ENCODE measurements at places on chromosomes 7 and 10.

DNA sequence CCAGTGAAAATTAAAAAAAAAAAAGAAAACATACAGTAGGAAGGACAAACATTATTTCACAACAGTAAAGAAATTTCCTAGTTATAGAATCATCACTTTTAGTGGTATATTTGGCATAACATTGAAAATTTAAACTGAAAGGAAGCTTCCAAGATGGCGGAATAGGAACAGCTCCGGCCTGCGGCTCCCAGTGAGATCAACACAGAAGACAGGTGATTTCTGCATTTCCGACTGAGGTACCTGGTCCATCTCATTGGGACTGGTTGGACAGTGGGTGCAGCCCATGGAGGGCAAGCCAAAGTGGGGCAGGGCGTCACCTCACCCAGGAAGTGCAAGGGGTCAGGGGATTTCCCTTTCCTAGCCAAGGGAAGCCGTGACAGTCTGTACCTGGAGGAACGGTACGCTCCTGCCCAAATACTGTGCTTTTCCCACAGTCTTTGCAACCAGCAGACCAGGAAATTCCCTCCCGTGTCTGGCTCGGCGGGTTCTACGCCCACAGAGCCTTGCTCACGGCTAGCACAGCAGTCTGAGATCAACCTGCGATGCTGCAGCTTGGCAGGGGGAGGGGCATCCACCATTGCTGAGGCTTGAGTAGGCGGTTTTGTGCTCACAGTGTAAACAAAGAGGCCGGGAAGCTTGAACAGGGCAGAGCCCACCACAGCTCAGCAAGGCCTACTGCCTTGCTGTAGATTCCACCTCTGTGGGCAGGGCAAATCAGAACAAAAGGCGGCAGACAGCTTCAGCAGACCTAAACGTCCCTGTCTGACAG, 19.4 kb downstream of the PON3 start:
- DNase-seq, result no peak

DNA sequence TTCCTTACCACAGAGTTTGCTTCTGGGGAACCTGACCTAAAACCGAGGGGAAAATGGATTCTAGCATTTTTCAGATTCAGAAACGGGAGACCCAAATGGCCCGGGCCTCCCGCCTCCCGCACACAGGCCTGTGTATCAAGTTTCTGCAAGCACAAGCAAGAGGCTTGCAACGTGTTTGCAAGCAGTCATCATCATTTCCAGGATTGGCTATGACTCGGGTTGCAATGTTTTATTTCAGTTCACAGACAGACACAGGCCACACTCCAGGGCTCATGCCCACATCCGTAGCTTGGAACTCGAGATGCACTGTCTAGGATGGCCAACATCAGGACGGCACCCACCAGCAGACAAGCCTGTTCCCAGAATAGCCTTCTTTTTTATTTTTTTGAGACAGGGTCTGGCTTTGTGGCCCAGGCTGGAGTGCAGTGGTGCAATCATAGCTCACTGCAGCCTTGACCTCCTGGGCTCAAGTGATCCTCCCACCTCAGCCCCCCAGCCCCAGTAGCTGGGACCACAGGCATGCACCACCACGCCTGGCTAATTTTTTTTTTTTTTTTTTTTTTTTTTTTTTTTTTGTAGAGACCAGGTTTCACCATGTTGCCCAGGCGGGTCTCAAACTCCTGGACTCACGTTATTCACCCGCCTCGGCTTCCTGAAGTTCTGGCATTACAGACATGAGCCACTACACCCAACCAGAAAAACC, 68.1 kb upstream of the FOXK1 start:
- DNase-seq, result no peak

- no peak for DNase-seq
Measured at GRCh38 chr10:5089865-5090264, 4.3 kb upstream of the AKR1C3 start.

- no peak for DNase-seq
Measured at GRCh38 chr7:90298145-90299038, 22.7 kb downstream of the FAM237B start.

DNA sequence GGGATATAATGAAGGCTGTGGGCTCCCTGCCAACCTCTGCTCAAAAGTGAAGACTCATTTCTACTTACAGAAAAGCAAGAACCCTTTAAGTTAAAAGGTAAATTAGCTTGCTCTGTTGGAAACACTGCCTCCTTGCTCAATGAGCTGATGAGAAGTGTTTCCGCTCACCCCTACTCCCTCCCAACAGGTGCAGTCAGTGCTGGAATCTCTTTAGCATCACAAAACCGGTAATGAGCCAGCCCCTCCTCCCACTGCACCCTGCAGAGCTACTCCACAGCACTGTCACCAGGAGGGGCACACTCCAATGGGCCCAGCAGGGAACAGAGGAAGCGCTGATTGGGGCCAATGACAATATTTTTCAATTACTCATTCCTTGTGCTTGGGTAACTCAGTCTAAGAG, 262.5 kb downstream of the TCERG1L start:
- DNase-seq, result no peak

DNA sequence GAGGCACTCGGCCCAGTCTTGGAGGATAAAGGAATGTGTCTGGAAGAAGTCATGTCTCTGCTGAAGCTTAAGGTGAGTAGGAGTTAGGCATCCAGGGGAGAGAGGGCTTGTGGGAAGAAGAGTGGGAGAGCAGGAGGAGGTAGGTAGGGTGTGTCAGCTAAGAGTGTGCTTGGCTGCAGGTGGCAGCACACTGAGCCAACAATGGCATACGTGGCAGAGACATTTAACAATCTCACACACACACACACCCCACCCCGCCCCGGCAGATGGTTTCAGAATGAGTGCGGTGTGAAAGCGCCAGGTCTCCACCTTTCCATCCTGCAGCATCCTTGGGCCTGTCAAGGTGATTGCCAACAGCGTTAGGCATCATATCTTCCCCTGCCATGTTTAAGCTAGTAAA, 11.2 kb upstream of the ARPC1A start:
- DNase-seq, result no peak

DNA sequence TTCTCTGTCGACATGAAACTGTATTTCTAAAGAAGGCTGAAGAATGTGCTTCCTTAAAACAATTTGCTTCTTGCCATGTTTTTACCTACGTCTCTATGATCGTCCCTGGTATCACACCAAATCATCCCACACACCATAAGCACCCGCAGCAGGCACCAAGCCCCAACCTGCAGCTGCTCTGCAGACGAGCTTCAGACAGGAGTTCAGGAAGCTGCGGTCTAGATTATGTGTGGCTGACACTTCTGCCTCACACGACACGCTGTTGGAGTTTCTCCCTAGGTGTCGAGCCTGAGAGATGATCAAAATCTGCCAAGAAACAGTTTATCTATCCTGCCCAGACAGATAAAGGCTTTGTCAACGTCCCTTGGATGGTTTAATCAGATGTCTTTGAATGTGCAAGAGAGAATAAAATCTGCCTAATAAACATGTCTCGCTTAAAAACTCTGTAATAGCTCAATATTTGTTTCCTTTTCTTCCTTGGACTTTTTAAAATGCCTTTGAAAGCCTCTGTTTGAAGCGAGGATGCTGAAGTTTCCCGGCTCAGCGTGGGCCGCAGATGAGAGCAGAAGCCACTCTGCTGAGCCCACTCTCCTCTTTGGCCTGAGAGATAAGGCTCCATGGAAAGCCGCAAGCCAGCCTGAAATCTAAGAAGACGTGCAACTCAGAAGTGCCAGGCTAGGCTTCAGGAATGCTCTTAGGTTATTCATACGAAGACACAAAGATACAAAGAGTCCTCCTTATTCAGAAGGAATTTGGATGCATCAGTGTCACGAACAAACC, 158.3 kb upstream of the PFKP start:
- DNase-seq, result no peak

- DNase-seq, result no peak
Measured at GRCh38 chr7:131502810-131503508, 53.5 kb downstream of the PODXL start.

DNA sequence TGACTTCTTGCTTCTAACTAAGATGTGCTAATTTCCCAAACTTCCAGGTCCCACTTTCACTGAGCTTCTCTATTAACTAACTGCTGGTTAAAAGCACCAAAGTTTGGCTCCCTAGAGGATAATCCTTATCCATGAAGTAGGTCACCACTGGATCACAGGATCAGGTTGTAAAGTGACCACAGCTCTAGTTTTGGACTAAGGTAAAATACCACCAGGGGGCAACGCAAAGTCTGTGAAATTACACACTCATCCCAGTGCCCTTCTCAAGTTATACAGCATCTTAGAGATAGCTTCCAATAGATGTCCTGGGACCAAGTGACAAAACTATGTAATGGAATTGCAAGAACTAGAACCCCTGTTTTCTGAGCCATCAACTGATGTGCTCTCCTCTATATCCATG, 116.4 kb upstream of the ASAH2 start:
- DNase-seq, result no peak

- DNase-seq, result no peak
Measured at GRCh38 chr10:113322843-113323242, 230.0 kb upstream of the HABP2 start.

DNA sequence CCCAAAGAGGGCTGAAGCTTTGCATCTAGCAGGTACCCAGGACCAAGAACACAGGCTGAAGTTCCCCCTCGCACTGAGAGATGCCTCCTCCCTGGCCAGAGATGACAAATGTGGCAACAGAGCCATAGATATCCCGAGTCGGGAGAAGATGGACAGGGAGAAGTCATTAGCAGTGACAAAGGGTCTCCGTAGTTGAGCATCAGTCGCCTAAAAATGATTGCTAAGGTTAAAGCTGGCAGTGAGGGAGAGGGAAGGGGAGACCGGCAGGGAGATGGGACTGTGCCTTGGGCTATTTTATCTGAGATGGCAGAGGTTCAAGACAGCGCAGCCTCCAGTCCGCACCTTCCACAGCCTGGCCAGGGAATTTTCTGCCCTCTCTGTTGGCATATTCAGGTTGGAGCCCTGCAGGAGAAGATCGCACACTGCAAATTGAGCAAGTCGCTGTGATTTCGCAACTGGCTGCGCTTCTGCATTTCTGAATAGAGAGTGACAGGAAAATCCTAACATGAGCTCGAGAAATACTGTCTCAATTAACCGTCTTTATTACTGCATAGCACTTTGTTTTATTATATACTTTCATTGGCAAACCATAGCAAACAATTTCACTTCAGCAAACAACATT, 238.9 kb upstream of the GPR26 start:
- DNase-seq, result no peak

DNA sequence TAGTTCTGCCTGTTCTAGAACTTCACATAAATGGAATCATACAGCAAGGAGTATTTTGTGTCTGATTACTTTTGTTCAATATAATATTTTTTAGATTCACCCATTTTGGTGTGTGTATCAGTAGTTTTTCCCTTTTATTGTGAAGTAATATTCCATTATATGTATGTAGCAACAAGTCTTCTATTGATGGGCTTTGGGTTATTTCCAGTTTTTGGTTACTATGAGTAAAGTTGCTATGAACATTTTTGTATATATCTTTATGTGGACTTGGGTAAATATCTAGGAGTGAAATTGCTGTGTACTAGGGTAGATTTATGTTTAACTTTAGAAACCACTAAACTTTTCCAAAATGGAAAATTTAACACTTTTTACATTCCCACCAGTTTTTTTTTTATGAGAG, 35.7 kb downstream of the ADK start:
- no peak for DNase-seq

DNA sequence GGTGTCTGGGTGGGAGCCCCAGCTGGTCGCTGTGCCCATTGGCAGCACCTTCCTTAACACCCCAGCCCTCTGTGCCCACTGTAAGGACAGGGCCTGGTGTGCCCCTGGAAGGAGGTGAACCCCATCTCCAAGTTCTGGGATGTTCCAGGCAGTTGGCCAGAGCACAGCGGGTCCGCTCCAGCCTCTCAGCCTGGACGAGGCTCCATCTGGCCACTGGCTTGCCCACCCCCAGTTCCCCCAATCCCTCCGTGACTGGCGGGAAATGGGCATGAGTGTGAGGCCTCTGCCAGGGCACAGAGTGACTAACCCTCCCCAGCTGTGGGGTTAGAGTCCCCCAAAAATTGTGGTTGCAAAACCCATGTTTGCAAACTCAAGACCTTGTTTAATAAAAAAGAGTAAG, 15.6 kb downstream of the GRIFIN start:
- no peak for DNase-seq

GRCh38 chr7:142535123-142535779, 214.0 kb upstream of the PRSS1 start:
- DNase-seq, result peak; percentile 45

DNA sequence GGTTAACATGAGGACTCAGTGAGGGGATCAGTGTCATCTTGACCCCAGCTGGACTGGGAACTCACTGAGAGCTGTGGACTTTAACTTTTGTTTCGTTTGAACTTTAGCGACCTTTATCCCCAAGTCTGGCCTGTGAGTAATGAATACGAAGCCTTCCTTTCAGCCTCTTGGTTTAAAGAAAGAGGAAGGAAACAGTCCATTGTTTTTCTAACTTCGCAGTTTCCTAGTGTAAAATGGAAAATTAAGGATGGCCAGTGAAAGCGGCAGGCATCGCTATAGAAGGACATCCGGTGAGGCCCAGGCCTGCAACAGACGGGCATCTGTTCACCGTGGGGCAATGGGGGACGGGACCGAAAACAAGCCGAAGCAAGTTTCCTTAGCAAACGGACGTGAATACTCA, 44.1 kb upstream of the ADO start:
- DNase-seq, result no peak

DNA sequence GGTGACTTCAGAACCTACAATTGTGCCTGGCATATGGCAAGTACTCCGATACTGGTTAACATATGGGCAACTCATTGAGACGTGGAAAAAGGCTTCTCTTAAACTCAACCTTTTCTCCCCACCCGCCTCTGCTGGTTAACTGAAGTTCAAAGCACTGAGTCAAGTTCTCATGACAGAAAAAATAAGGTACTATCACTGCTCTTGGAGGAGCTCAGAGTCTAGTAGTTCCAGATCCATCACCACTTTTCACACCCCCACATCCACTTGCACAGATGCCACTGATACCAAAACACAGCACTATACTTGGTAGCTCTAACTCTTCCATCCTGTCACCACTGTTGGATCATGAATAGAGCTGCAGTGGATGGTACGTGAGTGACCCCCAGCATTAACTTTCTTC, 36.2 kb downstream of the CCDC6 start:
- no peak for DNase-seq

GRCh38 chr7:57426629-57427003, 23.4 kb upstream of the ZNF716 start:
- no peak for DNase-seq

GRCh38 chr7:152674860-152675758, 832 bp downstream of the XRCC2 start:
- no peak for DNase-seq

DNA sequence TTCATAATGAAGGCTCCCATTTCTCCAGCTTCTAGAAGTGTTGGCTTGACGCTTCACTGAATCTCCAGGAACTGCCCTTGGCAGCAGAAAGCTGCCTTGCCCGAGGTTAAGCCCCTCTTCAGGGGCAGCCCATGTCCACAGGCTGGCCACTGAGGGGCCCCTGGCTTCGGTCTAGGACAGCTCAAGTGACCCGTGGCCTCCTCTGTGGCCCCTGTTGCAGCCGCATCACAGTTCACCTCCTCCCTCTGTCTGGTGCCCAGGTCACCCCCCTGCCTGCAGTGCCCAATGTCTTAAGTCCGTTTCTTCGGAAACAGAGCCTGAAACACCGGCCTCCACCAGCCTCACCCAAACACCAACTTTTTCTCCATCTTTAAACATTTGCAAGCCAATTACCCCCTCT, 279.2 kb upstream of the MKI67 start:
- DNase-seq, result no peak

GRCh38 chr10:127349737-127350136, 153.3 kb upstream of the INSYN2A start:
- DNase-seq, result no peak

Data from stimulated activated CD8-positive, alpha-beta memory T cell treated with anti-CD3 and anti-CD28 coated beads, Interleukin-15, amount 100 ng/mL, for 4 hours (primary cell).